ENCODE measurements at places on chromosomes 1 and 21.

DNA sequence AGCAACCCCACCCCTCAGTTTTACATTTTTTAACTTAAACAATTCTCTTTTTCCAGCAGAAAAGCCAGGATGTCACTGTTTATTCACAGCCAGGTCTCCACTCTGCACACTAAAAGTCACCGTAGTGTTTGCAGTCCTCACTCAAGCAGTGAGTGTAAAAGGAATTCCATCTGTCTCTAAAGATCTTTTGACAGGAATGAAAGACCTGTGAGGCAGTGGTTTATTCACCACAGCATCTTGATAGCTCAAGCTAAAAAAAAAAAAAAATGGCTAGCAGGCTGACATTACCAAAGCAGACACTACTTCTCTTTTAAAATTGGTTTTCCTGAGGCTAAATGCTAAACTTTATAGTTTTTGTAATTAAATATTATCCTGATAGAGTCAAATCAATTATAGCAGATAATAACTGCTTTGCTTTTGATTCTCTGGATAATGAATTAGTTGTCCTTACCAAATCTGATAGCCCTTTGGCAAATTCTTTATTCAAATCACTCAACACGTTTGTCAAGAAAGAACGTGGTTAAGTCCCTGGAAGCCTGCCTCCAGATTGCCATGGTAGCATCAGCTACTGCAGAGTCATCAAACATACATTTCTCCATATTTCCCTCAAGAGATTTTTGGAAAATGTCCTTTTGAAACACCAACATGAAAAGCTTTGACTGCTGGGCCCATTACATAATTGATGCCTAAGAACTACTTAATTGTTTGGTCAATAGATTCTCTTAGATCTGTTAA, 22.2 kb upstream of the SLC5A9 start:
- DNase-seq: no peak

DNA sequence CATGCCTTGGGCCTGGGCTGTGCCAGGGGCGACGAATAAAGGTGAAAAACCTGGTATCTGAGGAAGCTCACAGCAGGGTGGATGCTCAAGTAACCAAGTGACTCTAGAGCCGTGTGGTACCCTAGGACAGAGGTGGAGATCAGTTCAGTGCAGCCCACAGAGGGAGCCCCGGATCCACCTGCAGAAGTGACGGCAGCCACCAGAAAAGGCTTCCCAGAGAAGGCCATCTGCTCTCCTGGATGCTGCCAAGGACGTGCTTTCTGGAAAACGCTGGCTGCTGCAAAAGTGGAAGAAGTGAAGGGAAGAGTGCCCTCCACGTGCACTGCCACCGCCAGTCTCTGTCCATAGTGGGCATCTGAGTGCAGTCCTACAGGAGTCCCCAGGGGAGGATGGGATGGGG, 27.7 kb downstream of the TMCO4 start:
- no peak for DNase-seq

- no peak for DNase-seq
These were observed 95.6 kb downstream of the RERE start for GRCh38 chr1:8721679-8722324.

DNA sequence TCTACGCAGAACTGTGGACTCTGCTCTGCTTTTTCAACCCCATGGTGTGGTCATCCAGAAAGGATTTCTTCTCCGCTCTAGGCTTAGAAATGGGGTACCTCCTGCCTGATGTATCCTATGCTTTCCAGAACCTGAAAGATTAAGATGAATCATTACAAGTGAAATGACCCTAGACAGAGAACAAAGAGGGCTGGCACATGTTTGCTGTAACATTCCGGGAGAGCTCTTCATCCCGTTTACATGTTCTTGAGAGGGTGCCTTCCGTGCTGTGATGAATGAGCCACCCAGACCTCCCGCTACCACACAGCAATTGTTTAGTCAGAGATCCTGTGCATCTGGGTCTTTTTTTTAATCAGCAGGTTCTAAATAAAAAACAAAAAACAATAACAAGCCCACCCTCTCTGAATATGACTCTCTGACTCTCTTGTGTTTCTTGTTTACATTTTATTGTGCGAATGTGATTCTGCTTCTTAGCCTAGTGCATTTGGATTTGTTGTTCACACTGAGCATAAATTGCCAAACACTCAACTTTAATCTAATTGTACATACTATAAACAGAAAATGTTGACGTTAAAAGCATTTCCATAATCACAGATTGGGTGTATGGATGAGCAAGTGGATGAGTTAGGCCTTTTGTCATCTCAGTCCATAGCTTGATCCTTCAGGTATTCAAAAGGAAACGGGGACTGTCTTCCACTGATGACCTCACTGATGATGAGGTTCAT, 87.1 kb downstream of the GPR88 start:
- DNase-seq: no peak

DNA sequence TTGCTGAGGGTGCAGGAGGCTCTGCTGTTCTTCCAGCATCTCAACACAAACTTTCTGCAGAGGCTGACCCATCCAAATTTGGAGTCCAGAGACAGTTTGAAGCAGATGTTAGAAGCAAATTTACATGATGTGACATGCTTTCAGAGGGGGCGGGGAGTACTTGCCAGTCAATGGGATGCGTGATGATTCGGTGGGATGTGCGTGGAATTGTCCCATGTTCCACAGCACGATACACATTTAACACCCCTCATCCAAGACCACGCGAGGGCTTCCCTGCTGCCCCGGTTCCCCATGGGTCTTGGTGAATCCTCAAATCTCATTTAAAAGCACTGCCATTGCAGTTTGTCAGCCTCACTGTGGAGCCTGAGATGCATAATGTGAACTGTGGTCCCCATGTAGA, 78.6 kb upstream of the TLR5 start:
- no peak for DNase-seq

- DNase-seq: no peak
These were observed 139.9 kb downstream of the TPR start for GRCh38 chr1:186234976-186235686.
